Umbilical cord (tissue), 2 donors: ENCODE measurements at places on chromosomes 6 and 20. TPM values are rescaled to one million over a fixed set of nuclear protein-coding genes. Genes with fewer than 3 reads are reported as not detected.

Gene CYP39A1
- total RNA-seq = 11.8 TPM

Gene EBF4
- total RNA-seq = 14.4 TPM

Gene TRIM40
- 0.48 TPM for total RNA-seq

Gene BMP6
- 144 TPM for total RNA-seq

Gene OR2J3
- 3.1 TPM for total RNA-seq

Gene MCHR2
- 12.8 TPM for total RNA-seq

Gene ACOT13
- 12.0 TPM for total RNA-seq

Gene EGFL8
- 1.9 TPM for total RNA-seq

Gene CAP2
- total RNA-seq = 32.0 TPM
